ENCODE measurements at places on chromosomes 6 and 20. TPM values are rescaled to one million over a fixed set of nuclear protein-coding genes. Genes with fewer than 3 reads are reported as not detected.

Gene TRIM15
- total RNA-seq = not detected

Gene TGM2
- 85.5 TPM for total RNA-seq

Gene MAN1A1
- 32.7 TPM for total RNA-seq

Gene CCN6
- total RNA-seq = 0.16 TPM
